ENCODE measurements at places on chromosomes 7 and 10.

DNA sequence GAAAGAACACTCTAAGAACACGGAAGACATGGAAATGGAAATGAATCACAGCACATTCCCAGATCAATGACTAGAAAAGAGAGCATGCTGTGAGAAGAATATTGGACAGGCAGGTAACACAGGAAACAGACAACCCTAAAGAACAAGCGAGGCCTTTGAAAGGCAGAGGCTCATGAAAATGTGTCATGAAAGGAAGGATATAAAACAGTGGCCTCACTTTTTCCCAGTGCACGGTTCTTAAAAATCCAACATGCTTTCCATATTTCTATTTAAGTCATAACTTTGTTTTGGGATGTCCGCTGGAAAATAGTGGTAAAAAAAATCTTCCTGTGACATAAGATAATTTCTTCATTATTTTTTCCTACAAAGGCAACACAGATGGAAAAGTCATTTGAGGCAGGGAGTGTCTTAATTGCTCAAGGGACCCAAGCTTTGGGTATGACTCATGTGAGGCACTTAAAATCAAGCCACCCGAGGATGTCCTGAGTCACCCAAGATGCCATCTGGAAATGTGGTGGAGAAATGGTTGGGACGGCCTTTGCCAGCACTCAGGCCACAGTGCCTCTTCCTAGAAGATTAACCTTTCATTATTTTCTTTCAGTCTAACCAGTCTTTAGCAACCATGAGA is 17.0 kb downstream of the ITIH5 start:
- no peak for DNase-seq

GRCh38 chr7:79436378-79436777 is 17.1 kb downstream of the MAGI2 start:
- DNase-seq = no peak

DNA sequence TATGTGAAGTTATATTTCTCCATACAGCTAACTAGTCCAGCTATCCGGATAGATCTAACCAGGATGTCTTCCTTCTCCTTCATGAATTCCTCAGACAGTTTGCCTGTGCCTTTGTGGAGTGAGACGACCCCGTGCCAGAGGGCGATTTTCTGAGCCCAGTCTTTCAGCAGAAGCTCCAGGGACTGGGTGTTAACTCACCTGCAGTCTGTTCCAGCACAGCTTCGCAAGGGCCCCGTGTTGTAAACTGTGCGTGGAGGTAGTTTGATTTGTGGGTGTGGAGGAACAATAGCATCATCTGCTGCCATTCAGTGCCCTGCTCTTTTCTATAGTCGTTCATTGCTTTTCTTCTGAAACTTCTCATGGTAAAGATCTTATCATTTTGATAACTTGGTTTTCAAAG is 103.8 kb downstream of the INPP5A start:
- DNase-seq = no peak

GRCh38 chr7:99949645-99950228 is 20.3 kb upstream of the GJC3 start:
- no peak for DNase-seq

- DNase-seq = no peak
Measured at GRCh38 chr10:71269301-71270288, 49.5 kb upstream of the SLC29A3 start.

- no peak for DNase-seq
Measured at GRCh38 chr7:75772081-75773077, at the start of gene CCL26. Gene CCL26 (minus strand): TSS chr7:75772211. CDS start chr7:75772176, 35 bp downstream.

DNA sequence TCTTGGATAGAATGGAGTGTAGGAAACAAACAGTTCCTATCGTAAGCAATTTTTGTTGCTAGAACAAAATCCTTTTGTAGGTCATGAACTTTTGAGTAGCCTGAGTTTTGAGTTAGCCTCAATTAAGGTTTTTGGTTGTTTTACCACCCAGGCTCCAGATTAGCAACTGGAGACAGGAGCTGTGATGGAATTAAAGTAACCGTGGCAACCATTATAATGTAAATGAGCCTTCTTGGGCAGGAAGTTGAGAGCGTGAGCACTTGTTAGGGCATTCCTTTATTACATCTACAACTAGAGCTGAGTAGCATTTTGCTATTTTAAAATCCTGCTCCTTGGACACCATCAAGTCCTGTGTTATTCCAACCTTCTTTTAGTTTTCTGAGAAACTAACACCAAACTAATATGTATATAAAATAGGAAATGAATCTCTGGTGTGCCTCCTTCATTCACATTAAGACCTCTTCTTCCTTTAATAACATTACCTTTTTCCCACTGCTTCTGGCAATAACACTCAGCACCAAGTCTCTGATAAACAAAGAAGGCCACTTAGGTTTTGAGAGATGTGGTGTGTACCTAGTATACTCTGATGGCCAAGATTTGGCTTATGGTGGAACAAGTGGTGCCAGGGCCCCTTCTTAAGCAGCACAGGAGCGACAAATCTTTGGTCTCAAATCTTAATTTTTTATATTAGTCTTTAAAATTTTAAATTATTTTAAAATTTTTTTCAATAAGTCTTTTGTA is 34.0 kb downstream of the AHCYL2 start:
- DNase-seq = no peak

- DNase-seq = no peak
Measured at GRCh38 chr7:129066290-129067131, 11.6 kb upstream of the TNPO3 start.

DNA sequence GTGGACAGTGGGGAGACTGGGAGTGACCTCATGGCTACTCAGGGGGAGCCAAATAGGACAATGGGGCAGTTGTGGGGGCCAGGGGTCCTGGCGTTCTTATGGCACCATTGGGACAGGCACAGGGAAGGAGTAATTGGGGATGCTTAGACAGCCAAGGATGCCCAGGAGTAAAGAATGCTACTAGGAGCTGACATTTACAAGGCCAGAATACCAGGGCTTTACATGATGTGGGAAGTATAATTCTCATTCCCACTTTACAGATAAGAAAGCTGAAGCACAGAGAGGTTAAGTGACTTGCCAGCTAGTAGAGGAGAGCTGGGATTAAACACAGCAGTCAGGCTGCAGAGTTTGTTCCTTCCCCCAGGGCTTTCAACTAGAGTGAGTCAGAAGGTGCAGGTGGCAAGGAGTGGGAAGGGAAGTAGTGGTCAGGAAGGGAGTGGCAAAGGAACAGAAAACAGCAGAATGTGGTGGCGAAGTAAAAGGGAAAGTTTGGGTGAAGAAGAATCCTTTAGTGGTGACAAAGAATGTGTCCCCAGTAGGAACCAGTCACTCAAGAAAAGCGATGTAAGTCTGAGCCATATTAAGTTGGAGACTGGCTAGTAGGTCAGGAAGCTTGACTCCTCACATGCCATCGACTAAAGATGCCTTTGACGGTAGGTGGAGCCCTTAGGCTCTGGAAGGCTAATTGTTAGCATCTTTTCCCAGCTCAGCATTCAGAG is 32.8 kb downstream of the CPVL start:
- no peak for DNase-seq

- no peak for DNase-seq
Measured at GRCh38 chr10:103967448-103968071, 620 bp downstream of the SLK start.

DNA sequence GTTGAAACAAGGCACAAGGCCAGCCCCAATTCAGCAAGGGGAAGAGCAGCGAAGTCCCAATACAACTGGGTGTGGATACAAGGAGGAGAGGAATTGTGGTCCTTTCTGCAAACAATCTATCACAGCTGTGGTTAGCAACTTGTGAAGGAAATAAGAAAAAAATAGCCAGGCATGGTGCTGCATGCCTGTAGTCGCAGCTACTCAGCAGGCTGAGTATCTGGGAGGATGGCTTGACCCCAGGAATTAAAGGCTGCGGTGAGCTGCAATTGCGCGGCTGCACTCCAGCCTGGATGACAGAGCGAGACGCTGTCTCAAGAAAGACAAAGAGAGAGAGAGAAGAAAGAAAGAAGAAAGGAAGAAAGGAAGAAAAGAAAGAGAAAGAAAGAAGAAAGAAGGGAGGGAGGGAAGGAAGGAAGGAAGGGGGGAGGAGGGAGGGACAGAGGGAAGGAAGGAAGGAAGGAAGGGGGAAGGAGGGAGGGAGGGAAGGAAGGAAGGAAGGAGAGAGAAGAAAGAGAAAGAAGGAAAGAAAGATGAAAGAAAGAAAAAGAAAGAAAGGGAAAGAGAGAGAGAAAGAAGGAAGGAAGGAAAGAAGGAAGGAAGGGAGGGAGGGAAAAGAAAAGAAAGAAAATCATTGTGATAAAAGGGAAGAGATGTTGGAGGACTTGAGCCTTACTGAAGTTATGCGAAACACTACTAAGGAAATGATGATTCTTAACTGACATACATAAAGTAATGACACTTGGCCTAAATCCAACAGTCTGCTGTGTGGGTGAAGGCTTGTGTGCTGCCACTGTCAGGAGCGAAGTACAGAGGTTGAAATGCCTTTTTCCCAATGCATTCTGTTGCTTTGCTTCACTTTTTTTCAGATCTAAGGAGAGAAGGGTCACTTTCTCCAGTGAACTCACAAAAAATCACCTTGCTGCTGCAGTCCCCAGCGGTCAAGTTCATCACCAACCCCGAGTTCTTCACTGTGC is 117.0 kb upstream of the STK17A start:
- no peak for DNase-seq

DNA sequence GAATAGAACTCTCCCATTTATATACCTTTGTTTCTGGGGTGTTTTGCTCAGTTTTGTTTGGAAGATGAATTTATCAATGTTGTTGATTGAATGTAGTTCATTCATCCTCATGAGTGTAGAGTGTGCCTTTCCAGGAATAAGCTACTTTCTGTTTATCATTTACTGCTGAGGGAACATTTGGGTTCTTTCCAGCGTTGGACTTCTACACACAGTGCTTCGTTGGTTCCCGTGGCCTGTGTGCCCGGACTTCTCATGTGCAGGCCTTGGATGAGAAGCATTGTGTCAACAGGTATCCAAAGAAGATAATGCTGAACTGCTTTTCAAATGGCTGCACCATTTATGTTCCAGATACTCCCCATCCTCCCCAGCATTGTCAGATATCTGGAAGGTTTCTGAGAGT is 107.6 kb upstream of the TNS3 start:
- no peak for DNase-seq

- DNase-seq = no peak
Measured at GRCh38 chr7:69115788-69116187, 482.5 kb upstream of the AUTS2 start.

GRCh38 chr10:101848894-101849351 is 5.3 kb upstream of the KCNIP2 start:
- no peak for DNase-seq

DNA sequence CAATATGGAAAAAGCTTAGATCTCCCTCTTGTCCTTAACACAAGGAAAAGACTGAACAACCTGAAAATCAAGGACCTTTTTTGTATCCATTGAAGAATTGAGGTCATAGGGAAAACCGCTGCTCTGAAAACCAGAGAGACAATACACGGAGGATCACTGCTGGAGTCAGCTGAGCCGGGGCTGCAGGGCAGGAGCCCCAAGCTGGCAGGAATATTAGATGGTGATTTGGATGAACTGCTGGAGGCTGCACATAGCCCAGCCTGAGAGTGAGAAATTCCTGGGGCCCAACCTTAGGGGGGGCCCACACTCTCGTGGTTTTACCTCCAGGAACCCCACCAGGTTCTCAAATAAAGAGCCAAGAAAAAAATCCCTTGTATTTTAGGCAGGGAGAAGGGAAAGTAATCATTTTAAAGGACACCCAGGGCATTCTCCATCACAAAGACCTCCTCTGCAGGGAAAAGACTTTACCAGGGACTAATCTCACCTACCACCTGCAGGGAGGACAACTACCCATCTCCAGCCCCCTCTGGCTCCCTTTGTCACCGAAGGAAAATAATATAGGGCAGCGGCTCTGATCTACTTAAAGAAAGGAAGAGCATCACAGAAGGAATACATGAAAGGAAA is 55.4 kb upstream of the RNF32 start:
- DNase-seq = no peak

GRCh38 chr10:90652519-90652918 is 205.3 kb downstream of the HTR7 start:
- DNase-seq = no peak

- DNase-seq = peak; percentile 44
Measured at GRCh38 chr7:92768501-92769393, 67.6 kb downstream of the CDK6 start.

GRCh38 chr10:62076891-62077290 is 175.4 kb downstream of the ARID5B start:
- no peak for DNase-seq

- DNase-seq = no peak
Measured at GRCh38 chr7:145212050-145212449, 376.2 kb upstream of the TPK1 start.

DNA sequence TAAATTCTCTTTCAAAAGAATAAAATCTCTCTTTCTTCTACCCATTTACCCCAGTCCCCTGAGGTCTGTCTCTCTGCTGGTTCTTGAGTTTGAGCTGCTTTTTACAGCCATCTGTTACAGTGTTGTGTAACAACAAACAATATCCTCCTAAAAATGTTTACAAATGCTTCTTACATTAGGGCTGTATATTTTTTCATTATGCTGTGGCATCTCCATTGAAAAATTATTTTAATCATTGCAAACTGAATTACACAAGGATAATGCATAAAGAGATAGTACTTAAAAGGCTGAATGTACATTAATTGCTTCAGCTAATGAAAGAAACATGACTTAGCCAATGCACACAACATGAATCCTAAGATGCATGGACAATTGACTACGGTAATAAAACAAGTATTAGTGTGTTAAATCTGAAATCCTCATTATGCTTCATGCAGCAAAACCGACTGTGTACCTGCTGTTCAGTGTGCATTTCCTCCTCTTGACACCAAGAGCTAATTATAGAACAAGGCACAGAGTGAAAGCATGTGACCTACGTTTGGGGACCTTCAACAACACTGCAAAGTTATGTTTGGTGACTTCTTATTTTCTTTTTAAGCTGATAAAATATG is 181.7 kb upstream of the RHOBTB1 start:
- no peak for DNase-seq

DNA sequence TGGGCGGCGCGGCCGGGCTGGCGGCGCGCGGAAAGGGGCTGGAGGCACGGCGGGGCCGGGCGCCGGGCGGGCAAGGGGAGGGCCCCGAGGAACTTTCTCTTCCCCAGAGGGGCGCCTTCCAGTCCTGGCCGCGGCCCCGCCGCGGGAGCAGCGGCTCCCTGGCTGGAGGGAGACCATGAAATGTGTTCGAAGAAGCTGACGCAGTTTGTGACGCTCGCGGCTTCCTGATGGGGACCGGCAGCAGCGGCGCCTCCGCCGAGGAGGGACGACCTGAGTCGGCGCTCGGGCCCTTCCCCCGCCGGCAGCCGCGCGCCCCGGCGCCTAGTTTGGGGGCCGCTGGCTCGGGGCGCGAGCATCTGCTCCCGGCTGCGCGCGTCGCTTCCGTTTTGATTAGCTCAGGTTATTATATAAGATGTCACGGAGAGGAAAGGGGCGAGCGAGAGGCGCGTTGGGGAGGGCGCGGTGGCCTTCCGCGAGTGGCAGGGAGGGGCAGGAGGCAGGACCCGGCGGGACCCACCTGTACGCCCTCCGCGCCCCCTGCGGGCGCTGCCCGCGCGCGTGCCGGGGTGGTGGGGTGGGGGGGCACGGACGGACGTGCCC is 57.1 kb upstream of the PCGF5 start:
- DNase-seq = no peak

- DNase-seq = no peak
Measured at GRCh38 chr7:81488210-81488609, 281.6 kb downstream of the HGF start.
